Naive thymus-derived CD4-positive, alpha-beta T cell (primary cell): ENCODE measurements at places on chromosomes 16 and 17. TPM values are rescaled to one million over a fixed set of nuclear protein-coding genes. Genes with fewer than 3 reads are reported as not detected.

Gene AXIN2
- total RNA-seq, result 7.4 and 8.0 TPM in 2 replicates

Gene TBC1D3I
- total RNA-seq, result 0.59 and 0.73 TPM in 2 replicates

Gene SEZ6
- 0.40 TPM for total RNA-seq

Gene GP1BA
- not detected for total RNA-seq

DNA sequence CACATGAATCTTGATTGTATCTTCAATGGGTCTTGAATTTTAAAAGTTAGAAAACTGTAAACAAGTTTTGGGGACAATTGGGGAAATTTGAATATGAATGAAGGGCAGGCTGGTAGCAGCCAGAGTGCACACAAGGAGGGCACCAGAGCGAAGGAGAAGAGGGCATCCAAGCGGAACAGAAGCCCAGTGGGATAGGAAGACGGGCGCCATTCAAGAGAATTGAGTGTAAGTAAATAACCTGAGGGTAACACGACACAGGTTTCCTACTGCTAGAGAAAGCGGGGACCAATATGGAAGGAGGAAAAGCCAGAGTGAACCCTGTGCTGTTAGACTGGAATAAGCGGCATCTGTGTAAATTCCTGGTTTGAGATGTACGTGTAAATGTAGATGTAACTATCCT is 115.1 kb upstream of the CCL2 start:
- H3K27ac ChIP-seq, result no peak overlapping the region
- H3K4me1 ChIP-seq, result no peaks in the 10 kb centered on the region
- DNase-seq, result no peak
- no peaks in the 10 kb centered on the region for H3K36me3 ChIP-seq
- no peaks in the 10 kb centered on the region for H3K27me3 ChIP-seq

DNA sequence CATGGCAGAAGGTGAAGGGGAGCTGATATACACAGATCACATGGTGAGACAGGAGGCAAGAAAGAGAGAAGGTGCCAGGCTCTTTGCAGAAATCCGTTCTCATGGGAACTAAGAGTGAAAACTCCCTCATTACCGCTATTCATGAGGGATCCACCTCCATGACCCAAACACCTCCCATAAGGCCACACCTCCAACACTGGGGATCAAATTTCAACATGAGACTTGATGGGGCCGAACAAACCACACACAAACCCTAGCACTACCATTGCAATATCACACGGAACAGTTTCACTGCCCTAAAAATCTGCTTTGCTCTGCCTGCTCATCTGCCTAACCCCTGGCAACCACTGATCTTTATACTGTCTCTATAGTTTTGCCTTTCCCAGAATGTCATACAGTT is 34.8 kb downstream of the C17orf67 start:
- no peaks in the 10 kb centered on the region for H3K4me1 ChIP-seq
- H3K27me3 ChIP-seq, result no peaks in the 10 kb centered on the region
- DNase-seq, result no peak
- no peak overlapping the region for H3K27ac ChIP-seq

DNA sequence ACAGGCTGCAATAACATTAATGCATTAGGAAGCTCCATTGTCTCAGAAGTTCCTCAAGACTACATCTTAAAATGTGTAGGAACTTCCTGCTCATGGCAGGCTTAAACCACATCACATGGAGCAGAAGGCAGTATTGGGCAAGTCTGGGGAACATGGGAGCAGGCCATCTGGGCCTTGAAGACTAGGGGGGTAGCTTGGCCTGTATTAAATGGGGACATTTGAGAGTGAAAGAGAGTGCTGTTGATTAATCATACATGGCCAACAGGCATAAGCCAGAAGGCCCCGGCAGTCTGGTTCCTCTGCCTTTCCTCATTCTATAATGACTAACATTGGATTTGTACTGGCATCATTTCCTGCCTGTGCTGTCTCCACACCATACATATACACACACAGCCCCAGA is 25.2 kb upstream of the SLC5A11 start:
- peaks cover 24% of the 10 kb centered on the region for H3K36me3 ChIP-seq
- H3K4me1 ChIP-seq, result no peaks in the 10 kb centered on the region
- no peaks in the 10 kb centered on the region for H3K27me3 ChIP-seq
- H3K4me3 ChIP-seq, result no peak overlapping the region
- H3K27ac ChIP-seq, result no peak overlapping the region

DNA sequence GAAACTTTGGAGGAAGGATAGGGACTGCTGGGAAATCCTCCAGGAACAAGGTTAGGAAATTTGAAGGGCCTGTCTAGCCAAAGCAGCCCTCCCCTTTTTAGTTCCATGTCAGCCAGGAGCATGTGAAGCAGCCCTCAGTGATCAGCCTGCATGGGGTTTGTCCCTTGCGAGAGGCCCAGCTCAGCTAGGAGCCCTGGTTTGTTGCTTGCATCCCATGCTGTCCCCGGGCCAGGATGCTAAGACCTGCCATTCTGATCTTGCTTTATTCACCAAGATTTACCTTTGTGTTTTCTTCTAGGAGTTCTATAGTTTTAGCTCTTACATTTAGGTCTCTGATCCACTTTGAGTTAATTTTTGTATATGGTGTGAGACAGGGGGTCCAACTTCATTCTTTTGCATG is 27.6 kb downstream of the CLUAP1 start:
- no peaks in the 10 kb centered on the region for H3K4me1 ChIP-seq
- H3K36me3 ChIP-seq, result peaks cover 19% of the 10 kb centered on the region
- H3K27me3 ChIP-seq, result no peaks in the 10 kb centered on the region
- no peak overlapping the region for H3K4me3 ChIP-seq
- no peak for DNase-seq

- no peak overlapping the region for H3K27ac ChIP-seq
- DNase-seq, result no peak
- no peaks in the 10 kb centered on the region for H3K4me1 ChIP-seq
Measured at GRCh38 chr17:35864853-35865252, 3.8 kb downstream of the HEATR9 start.

DNA sequence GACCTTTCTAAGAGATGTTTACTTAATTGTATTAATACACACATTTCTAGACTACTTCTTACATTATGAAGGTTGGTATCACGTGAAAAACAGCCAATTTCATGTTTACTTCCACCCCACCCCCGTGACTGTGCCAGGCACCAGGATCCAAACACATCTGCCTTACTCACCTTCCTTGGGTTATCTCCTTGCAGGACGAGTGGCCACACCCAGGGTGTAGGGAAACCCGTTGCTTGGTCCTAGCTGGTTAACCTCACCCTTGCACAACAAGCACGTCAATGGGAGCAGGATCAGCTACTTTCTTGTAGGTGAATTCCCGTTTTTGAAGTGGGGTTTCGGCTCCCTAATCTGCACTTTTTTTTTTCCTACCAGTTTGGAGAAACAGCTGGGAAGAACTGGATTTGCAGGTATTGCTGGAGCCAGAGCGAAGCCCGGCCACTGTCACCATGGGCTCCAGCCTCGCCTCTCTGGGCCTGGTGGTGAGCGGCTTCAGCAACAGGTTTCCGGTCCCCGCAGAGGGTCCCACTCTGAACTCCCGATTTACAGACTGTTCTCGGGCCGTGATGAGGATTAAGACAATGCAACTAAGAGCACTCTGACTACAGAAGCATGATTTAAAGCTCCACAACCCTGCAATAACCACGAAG is 2.1 kb upstream of the UBB start:
- H3K4me1 ChIP-seq, result peaks cover 6% of the 10 kb centered on the region
- peaks cover 3% of the 10 kb centered on the region for H3K36me3 ChIP-seq
- H3K27me3 ChIP-seq, result no peaks in the 10 kb centered on the region
- no peak for DNase-seq

DNA sequence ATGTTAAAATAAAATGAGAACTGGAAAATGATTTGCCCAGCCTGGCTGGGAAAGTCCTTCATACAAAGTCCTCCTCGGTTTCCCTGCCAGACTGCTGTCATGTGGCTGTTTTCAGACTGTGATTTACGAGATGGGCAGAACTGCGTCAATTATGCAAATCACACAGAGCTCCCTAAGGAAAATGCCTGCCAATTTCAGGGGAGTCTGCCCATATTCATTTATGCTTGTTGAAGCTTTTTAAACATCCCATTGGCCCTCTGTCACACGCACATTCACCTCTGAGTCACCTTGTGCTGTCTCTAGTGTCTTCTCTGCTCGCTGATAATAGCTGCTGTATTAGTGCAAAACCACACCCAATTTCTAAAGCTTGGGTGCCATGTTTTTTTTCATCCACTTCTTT is 81.7 kb upstream of the FAM20A start:
- H3K4me3 ChIP-seq, result no peak overlapping the region
- H3K4me1 ChIP-seq, result no peaks in the 10 kb centered on the region
- DNase-seq, result no peak
- no peaks in the 10 kb centered on the region for H3K36me3 ChIP-seq
- no peaks in the 10 kb centered on the region for H3K27me3 ChIP-seq

GRCh38 chr17:50358177-50358576 is 12.3 kb downstream of the XYLT2 start:
- H3K4me1 ChIP-seq, result no peaks in the 10 kb centered on the region
- no peak overlapping the region for H3K4me3 ChIP-seq

- H3K4me1 ChIP-seq, result no peaks in the 10 kb centered on the region
- H3K4me3 ChIP-seq, result no peak overlapping the region
- no peak overlapping the region for H3K27ac ChIP-seq
- H3K36me3 ChIP-seq, result no peaks in the 10 kb centered on the region
Measured at GRCh38 chr17:34596920-34597319, 17.5 kb downstream of the TMEM132E start.

GRCh38 chr17:82330322-82331239 is 3.0 kb downstream of the SECTM1 start:
- H3K4me3 ChIP-seq, result no peak overlapping the region
- DNase-seq, result no peak
- H3K36me3 ChIP-seq, result no peaks in the 10 kb centered on the region

GRCh38 chr17:64635647-64636305 is 26.3 kb downstream of the SMURF2 start:
- no peaks in the 10 kb centered on the region for H3K4me1 ChIP-seq
- no peak for DNase-seq
- no peak overlapping the region for H3K27ac ChIP-seq
- no peaks in the 10 kb centered on the region for H3K36me3 ChIP-seq
- H3K27me3 ChIP-seq, result no peaks in the 10 kb centered on the region

GRCh38 chr17:46774108-46774737 is 44.3 kb downstream of the WNT3 start:
- DNase-seq, result no peak
- peaks cover 11% of the 10 kb centered on the region for H3K27me3 ChIP-seq
- H3K36me3 ChIP-seq, result no peaks in the 10 kb centered on the region
- no peaks in the 10 kb centered on the region for H3K4me1 ChIP-seq
- H3K4me3 ChIP-seq, result no peak overlapping the region
- no peak overlapping the region for H3K27ac ChIP-seq

DNA sequence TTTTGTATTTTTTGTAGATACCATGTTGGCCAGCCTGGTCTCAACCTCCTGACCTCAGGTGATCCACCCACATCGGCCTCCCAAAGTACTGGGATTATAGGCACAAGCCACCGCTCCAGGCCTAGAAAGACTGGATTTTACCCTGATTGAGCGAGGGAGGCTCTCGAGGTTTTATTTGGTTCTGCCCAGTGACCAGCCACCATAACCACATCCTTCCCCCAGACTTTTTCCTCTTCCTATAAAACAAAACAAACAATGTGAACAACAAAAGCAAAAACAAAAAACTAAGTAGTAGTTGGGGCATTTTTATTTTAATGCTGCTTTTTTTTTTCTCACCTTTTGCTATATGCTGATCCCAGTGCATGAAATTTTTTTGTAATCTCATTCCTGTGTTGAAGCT is 509.6 kb downstream of the MAF start:
- DNase-seq, result no peak
- H3K4me1 ChIP-seq, result peaks cover 46% of the 10 kb centered on the region
- H3K36me3 ChIP-seq, result no peaks in the 10 kb centered on the region
- H3K27me3 ChIP-seq, result no peaks in the 10 kb centered on the region

DNA sequence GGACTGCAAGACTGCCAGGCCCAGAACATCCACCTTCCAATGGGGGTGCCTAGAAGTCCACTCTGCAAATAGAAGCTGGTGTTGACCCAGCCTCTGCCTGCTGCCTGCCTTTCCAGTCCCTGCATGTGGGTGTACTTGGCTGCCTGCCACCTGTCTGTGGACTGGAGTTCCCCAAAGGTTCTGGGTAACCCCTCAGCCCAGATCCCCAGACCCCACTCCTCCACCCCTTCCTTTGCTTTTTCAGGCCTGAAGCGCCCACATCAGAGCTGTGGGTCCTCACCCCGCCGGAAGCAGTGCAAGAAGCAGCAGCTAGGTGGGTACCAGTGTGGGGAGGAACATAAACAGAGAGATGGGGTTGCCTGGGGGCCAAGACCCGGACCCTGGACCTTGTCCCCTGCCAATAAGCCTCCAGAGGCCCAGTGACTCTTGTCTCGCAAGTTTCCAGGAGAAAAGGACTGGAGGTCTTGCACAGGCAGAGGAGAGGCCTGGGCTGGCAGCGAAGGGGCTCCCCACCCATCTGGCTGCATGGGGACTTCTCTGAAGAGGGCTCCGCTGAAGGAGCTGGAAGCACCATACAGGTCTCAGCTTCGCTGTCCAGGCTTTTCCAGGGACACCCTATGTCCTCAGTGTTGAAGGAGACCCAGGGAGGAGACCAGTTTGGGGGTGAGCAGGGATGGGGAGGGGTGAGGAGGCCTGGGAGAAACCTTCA is 34.3 kb downstream of the NLRC5 start:
- H3K27me3 ChIP-seq, result no peaks in the 10 kb centered on the region
- peaks cover 79% of the 10 kb centered on the region for H3K4me1 ChIP-seq
- peak; percentile 75 for DNase-seq
- peak overlapping the region; percentile 25 for H3K4me3 ChIP-seq
- H3K36me3 ChIP-seq, result peaks cover 21% of the 10 kb centered on the region

- no peaks in the 10 kb centered on the region for H3K36me3 ChIP-seq
- no peak for DNase-seq
- peak overlapping the region; percentile 72 for H3K27ac ChIP-seq
- H3K4me1 ChIP-seq, result peaks cover 50% of the 10 kb centered on the region
- no peaks in the 10 kb centered on the region for H3K27me3 ChIP-seq
Measured at GRCh38 chr16:88780142-88781062, 4.6 kb downstream of the PIEZO1 start.

DNA sequence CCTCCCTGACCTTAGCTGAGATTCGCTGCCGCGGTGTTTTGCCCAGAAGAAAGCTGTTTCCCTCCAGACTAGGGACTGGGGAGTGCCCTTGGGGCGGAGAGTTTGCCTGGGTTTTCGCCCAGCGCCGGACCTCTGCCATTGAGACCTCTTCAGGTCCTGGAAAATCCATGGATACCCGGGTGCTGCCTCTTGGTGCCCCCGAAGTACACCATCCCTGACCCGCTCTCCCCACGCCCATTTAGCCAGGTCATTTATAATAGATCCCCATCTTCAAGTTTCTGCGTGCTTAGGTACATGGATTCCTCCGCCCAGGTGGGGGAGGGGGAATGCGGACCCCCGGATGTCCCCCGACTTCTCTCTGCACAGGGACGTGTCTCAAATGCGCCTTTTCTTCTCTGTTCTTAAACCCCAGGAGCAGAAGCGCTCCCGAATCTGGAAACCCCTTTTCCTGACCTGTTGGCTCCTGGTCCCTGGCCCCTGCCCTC is 15.0 kb upstream of the CBX8 start:
- H3K4me1 ChIP-seq, result peaks cover 43% of the 10 kb centered on the region
- H3K27ac ChIP-seq, result no peak overlapping the region
- H3K4me3 ChIP-seq, result no peak overlapping the region
- no peak for DNase-seq

GRCh38 chr17:72682605-72683004 is 409.9 kb downstream of the SLC39A11 start:
- H3K27me3 ChIP-seq, result no peaks in the 10 kb centered on the region
- DNase-seq, result no peak
- no peaks in the 10 kb centered on the region for H3K36me3 ChIP-seq
- no peak overlapping the region for H3K27ac ChIP-seq
- no peaks in the 10 kb centered on the region for H3K4me1 ChIP-seq
